ENCODE measurements at places on chromosomes 2 and 18. TPM values are rescaled to one million over a fixed set of nuclear protein-coding genes. Genes with fewer than 3 reads are reported as not detected.

FBXO15 gene
- 2.8 TPM for total RNA-seq

TDRD15 gene
- not detected for total RNA-seq

GRCh38 chr18:65260030-65260429, 490.8 kb upstream of the CDH7 start:
- no peaks in the 10 kb centered on the region for H3K4me1 ChIP-seq
- H3K27ac ChIP-seq, result no peak overlapping the region
- no peaks in the 10 kb centered on the region for H3K27me3 ChIP-seq
- H3K4me3 ChIP-seq, result no peak overlapping the region
- DNase-seq, result no peak
- H3K36me3 ChIP-seq, result no peaks in the 10 kb centered on the region

DNA sequence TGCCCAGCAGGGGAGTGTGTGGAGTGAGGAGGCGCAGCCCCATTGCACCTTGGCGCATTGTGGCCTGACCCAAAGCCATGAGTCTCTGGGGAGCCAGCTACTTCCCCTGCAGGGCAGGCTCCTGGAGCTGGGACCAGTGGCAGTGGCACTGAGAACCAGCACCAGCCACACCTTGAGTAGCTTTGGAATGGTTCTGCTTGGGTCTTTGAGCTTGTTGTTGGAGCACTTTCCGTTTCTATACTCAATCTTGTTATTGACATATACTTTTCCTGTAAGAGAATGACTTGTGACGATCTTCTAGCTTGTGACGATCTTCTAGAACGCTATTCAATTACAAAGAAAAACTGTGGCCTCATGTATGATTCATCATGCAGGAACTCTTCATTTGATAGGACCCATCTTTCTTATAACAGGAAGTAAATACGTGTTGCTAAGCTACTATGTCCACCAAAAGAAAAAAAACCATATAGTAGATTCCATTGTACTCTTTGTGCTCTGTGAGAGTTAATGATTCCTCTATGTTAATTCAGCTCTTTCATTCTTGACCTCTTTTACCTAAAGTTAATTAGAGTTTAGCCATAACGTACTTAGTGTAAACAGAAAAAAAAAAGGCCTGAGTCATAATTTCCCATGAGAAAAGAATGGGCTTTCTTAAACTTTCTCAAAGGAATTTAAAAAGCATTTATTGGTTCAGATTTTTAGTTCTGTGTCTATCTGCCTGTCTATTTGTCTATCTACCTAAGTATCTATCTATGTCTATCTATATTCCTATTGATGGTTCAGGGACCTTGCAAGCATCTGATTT, 113.1 kb downstream of the GATA6 start:
- peak overlapping the region; percentile 83 for H3K27ac ChIP-seq
- DNase-seq, result peak; percentile 89
- H3K4me1 ChIP-seq, result peaks cover 46% of the 10 kb centered on the region
- peak overlapping the region; percentile 19 for H3K4me3 ChIP-seq
- H3K27me3 ChIP-seq, result no peaks in the 10 kb centered on the region

DNA sequence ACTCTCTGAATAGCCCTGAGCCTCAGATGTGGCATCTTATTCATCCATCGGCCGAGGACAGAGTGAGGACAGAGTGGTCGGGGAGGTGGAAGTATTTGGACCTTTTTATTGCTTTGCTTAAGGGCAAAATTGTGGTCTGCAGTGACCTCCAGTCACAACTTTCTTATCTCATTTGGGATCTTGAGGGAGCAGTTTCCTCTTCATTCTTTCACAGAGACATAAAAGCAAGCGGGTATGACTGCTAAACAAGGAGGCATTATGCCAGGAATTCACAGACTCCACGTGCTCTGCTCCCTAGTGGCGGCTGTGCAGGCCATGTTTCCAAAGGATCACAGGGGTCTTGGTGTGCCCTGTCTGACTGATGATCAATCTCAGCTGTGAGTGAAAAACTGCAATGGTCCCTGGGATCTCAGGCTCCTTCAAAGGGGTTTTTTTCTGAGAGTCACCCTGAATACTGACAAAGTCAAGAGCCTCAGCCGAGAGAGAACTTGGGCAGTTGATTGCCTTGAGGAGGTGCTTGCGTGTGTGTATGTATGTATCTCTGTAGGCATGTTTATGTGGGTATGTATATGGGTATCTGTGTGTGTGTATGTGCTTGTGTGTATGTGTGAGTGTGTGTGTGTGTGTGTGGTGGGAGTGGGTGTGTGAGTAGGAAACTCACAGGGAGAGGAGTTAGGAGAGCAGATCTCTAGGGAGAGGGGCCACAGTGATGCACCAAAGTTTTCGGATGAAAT, 47.7 kb downstream of the RAPGEF4 start:
- peak; percentile 94 for DNase-seq
- H3K4me3 ChIP-seq, result no peak overlapping the region
- H3K27ac ChIP-seq, result peak overlapping the region; percentile 6
- H3K36me3 ChIP-seq, result no peaks in the 10 kb centered on the region

GRCh38 chr18:45102863-45103262, 422.2 kb downstream of the SETBP1 start:
- H3K4me3 ChIP-seq, result no peak overlapping the region
- H3K27ac ChIP-seq, result no peak overlapping the region
- no peaks in the 10 kb centered on the region for H3K4me1 ChIP-seq
- H3K36me3 ChIP-seq, result no peaks in the 10 kb centered on the region
- no peaks in the 10 kb centered on the region for H3K27me3 ChIP-seq
- no peak for DNase-seq

DNA sequence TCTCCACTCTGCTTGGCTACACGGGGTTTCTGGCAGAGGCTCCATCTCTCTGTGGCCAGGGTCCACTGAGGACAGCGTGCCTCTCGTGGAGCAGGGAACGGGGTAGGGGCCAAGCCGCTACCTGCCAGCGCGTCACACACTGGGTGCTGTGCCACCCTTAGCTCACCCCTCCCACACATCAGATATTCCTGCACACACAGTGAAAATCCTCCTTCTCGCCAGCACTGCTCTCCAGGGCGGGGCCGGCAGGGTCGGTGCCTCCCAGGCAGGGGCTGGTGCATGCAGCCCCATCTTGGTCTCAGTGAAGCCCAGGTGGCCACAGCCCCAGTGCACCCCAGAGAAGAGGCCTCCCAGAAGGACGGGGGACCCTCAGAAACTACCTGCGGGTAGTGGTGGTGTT, 124.6 kb downstream of the MBP start:
- DNase-seq, result no peak
- no peak overlapping the region for H3K27ac ChIP-seq
- H3K4me1 ChIP-seq, result no peaks in the 10 kb centered on the region
- no peak overlapping the region for H3K4me3 ChIP-seq

COBLL1 gene
- 3.6 TPM for total RNA-seq

- no peak for DNase-seq
- no peaks in the 10 kb centered on the region for H3K27me3 ChIP-seq
- H3K36me3 ChIP-seq, result no peaks in the 10 kb centered on the region
- no peak overlapping the region for H3K4me3 ChIP-seq
- no peak overlapping the region for H3K27ac ChIP-seq
Measured at GRCh38 chr2:80019571-80020460, 284.7 kb downstream of the LRRTM1 start.

DNA sequence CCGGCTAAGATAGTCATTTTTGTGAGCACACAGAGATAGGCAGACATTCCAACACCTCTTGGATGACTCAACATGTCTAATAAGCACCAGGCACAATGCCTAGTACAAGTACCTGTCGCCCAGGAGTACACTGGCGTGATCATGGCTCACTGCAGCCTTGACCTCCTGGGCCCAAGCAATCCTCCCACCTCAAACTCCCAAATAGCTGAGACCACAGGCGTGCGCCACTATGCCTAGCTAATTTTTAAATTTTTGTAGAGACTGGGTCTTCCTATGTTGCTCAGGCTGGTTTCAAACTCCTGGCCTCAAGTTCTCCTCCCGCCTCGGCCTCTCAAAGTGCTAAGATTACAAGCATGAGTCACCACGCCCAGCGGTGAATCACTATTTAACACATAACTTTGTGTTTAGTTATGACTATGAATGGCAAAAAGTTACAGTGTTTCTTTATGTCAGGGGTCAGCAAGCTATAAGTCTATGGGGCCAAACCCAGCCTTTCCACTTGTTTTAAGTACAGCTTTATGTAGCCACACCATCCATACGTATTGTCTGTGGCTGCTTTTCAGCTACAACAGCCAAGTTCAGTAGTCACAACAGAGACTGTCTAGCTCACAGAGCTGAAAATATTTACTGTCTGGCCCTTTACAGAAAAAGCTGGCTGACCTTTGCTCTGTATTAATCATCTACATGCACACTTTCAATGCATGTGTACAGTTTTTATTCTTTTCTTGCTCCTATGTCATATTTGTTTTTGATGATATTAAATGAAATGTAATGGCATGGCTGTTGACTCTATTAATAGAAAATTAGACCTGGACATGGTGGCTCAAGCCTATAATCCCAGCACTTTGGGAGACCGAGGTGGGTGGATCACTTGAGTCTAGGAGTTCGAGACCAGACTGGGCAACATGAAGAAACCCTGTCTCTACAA, 18.7 kb downstream of the ORC2 start:
- H3K36me3 ChIP-seq, result peaks cover 34% of the 10 kb centered on the region
- H3K27me3 ChIP-seq, result no peaks in the 10 kb centered on the region
- peaks cover 24% of the 10 kb centered on the region for H3K4me1 ChIP-seq
- no peak overlapping the region for H3K4me3 ChIP-seq
- DNase-seq, result peak; percentile 98
- peak overlapping the region; percentile 67 for H3K27ac ChIP-seq

DNA sequence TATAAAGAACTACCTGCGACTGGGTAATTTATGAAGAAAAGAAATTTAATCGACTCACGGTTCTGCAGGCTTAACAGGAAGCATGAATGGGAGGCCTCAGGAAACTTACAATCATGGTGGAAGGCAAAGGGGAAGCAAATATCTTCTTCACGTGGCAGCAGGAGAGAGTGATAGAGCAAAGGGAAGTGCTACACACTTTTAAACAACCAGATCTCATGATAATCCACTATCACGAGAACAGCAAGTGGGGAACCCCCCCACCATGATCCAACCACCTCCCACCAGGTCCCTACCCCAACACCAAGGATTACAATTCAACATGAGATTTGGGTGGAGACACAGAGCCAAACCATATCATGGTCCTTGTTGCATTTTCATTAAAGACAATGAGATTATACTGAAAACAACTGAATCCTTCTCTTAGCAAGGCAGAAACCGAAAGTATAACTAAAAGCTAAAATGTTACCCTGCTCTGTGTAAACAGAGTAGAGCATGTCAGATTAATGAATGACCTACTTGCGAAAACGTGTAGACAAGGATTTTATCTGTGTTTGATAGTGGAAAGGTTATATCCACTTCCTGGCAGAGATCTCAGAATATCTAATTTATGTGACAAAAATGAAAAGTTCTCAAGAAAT, 60.1 kb upstream of the RBBP8 start:
- no peak overlapping the region for H3K27ac ChIP-seq
- no peaks in the 10 kb centered on the region for H3K27me3 ChIP-seq
- H3K4me1 ChIP-seq, result no peaks in the 10 kb centered on the region
- no peak for DNase-seq
- no peak overlapping the region for H3K4me3 ChIP-seq

CNTNAP5 gene
- total RNA-seq, result not detected

DNA sequence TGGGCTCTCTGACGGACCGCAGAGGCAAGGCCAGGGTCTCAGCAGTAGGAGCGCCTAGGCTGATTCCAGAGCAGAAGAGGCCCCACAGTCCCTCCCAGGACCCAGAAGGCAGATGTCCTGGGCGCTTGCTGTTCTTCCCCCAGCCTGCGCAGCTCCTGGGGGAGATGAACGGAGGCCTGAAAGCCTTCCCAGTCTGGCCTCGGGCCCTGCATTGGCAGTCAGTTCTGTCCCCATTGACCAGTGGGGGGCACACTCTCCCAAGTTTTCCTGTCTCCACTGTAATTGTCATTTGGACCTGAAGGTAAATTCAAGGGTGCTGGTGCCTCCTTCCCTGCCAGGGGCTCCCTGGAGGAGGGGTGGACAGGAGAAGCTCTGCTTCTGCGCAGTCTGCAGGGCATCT, 345.7 kb downstream of the CYP26B1 start:
- peaks cover 11% of the 10 kb centered on the region for H3K27me3 ChIP-seq
- H3K4me3 ChIP-seq, result no peak overlapping the region
- no peaks in the 10 kb centered on the region for H3K4me1 ChIP-seq
- peak; percentile 70 for DNase-seq
- no peaks in the 10 kb centered on the region for H3K36me3 ChIP-seq

DNA sequence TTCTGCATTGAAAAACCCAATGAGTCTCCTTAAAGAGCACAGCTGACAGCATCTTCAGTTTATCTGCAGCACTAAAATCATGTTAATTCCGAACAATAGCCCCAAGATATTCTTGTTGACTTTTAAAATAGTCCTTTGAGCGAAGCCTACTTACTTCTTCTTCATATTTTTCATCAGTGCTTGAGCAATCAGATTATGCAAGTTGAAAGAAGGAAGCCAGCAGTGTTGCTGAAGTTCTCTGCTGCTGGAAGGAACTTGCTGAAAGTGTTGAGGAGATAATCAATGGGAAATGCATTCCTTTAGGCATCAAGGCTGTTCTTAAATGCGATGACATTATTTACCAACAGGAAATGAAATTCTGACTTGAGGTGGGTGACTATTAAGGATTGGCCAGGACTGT, 105.9 kb upstream of the SNTG2 start:
- H3K4me1 ChIP-seq, result no peaks in the 10 kb centered on the region
- no peak overlapping the region for H3K27ac ChIP-seq
- H3K27me3 ChIP-seq, result peaks cover 55% of the 10 kb centered on the region
- H3K36me3 ChIP-seq, result no peaks in the 10 kb centered on the region
- DNase-seq, result no peak
- no peak overlapping the region for H3K4me3 ChIP-seq

GRCh38 chr2:238291550-238292281, 3.3 kb upstream of the PER2 start:
- H3K4me1 ChIP-seq, result peaks cover 30% of the 10 kb centered on the region
- H3K36me3 ChIP-seq, result no peaks in the 10 kb centered on the region
- H3K4me3 ChIP-seq, result no peak overlapping the region
- peak overlapping the region; percentile 95 for H3K27ac ChIP-seq
- no peaks in the 10 kb centered on the region for H3K27me3 ChIP-seq

CTLA4 gene
- not detected for total RNA-seq

GPR39 gene
- total RNA-seq, result 43.2 TPM

GRCh38 chr18:36634573-36635216, 194.1 kb downstream of the TPGS2 start:
- no peaks in the 10 kb centered on the region for H3K4me1 ChIP-seq
- no peaks in the 10 kb centered on the region for H3K36me3 ChIP-seq
- no peak for DNase-seq
- H3K27ac ChIP-seq, result no peak overlapping the region
- no peak overlapping the region for H3K4me3 ChIP-seq

- peaks cover 36% of the 10 kb centered on the region for H3K4me1 ChIP-seq
- H3K4me3 ChIP-seq, result no peak overlapping the region
- H3K27ac ChIP-seq, result no peak overlapping the region
- H3K36me3 ChIP-seq, result no peaks in the 10 kb centered on the region
Measured at GRCh38 chr2:101981504-101981903, 10.3 kb upstream of the IL1R2 start.

GRCh38 chr18:9094307-9095226, 7.9 kb upstream of the NDUFV2 start:
- no peak overlapping the region for H3K4me3 ChIP-seq
- no peaks in the 10 kb centered on the region for H3K36me3 ChIP-seq
- peaks cover 28% of the 10 kb centered on the region for H3K4me1 ChIP-seq

BUB1 gene
- total RNA-seq, result 89.8 TPM

C18orf54 gene
- 10.5 TPM for total RNA-seq

All from PC-3 (cell line).